Stimulated activated CD8-positive, alpha-beta memory T cell treated with anti-CD3 and anti-CD28 coated beads, Interleukin-15, amount 100 ng/mL, for 24 hours (primary cell): ENCODE measurements at places on chromosomes 1 and 21.

- DNase-seq, result no peak
Observed at GRCh38 chr1:22889213-22889827, 83.3 kb downstream of the LACTBL1 start.

GRCh38 chr1:67682659-67683197 lies 2.3 kb upstream of the GADD45A start:
- DNase-seq, result no peak

- no peak for DNase-seq
Observed at GRCh38 chr1:100670083-100670482, 49.5 kb upstream of the VCAM1 start.

DNA sequence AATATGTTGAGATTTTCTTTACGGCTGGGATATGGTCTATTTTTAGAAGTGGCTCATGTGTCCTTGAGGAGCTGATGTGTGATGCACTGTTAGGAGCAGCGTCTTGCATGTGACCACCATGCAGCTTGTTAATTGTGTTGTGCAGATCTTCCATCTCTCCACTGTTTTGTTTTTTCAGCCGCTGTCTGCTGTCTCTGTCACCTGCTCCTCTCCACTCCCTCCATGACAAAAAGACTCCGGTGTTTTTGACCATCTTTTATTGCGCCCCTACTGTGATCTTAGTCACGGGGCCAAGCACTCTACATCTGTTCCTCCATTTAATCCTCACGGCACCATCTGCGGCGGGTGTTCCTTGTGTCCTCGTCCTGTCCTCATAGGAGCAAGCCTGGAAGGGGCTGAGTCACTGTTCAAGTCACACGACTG lies 51.8 kb downstream of the ADARB1 start:
- no peak for DNase-seq

DNA sequence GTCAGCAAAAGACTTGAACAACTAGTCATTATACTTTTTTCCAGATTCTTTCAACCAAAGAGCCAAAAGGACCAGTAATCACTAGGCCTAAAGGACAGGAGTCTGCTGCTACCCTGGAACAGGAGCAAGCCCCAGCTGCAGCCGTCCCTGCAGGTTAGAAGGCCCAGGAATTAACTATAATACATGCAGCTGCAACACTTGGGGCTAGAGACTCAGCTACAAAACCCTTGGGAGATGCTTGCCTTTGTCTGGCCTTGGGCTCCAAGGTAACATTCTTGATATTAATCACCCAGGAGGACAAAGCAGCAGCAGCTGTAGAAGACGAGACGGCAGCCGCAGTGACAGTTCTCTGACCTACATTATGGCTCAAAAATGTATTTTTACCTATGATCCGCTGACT lies 841.2 kb upstream of the ADGRL4 start:
- no peak for DNase-seq

GRCh38 chr1:61247051-61247825 lies 164.9 kb downstream of the NFIA start:
- DNase-seq, result no peak

DNA sequence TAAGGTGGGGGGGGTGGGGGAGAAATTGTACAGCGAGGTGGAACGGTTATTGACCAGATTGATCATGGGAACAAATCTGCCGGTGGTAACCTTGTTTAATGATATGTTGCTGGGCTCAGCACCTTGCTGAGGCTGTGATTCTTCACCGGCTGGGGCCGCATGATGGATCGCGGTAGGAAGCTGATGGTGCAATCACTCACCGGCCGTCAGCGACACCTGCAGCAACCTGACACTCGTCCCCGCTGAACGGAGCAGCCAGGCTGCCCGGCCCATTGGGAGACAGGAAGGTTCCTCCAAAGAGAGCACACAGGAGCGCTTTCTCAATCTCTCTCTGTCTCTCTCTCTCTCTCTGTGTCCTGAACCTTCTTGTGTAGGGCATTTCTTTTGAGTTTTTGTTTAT lies 128.5 kb upstream of the RRP15 start:
- no peak for DNase-seq

GRCh38 chr1:61930116-61930645 lies 187.9 kb downstream of the PATJ start:
- DNase-seq, result no peak

DNA sequence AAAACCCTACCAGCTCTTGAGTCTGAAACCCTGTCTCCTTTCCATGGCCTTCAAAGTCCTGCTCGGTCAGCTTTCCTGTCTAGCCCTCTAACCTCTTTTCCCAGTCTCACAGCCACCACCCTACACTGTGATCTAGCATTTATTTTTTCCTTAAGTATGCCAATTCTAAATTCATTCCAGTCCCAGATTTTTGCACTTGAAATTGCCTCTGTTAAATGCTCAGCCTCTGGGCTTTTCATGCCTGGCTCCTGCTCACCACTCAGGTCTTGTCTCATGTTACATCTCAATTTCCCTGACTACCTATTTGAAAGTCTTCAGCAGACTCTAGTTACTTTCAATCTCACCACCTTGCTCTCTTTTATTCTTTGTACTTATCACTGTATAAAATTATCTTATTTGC lies 176.2 kb downstream of the ADGRL4 start:
- no peak for DNase-seq

GRCh38 chr1:2160451-2161300 lies 33.9 kb downstream of the FAAP20 start:
- DNase-seq, result no peak

GRCh38 chr1:156540955-156541354 lies 31.4 kb downstream of the IQGAP3 start:
- no peak for DNase-seq

- no peak for DNase-seq
Observed at GRCh38 chr1:61434276-61434675, 290.7 kb downstream of the TM2D1 start.

GRCh38 chr1:214216021-214216420 lies 64.9 kb upstream of the SMYD2 start:
- DNase-seq, result no peak

- DNase-seq, result no peak
Observed at GRCh38 chr1:229600229-229600628, 25.7 kb downstream of the TAF5L start.

DNA sequence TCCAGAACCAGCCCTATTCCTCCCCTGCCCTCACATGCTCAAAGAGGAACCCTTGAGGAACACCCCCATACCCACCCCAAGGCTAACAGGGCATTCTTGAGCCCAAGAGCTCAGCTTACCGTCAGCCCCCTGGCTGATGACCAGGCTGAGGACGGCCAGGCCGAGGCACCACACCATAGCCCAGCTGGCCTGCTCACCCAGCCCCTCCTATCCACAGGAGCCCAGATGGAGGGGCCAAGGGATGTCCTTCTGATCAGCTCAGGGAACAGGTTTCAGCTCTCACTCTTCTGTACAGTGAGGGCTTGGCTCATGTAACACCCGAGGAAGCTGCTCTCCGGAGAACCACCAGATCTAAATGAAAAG lies 2.2 kb downstream of the IGSF9 start:
- no peak for DNase-seq

DNA sequence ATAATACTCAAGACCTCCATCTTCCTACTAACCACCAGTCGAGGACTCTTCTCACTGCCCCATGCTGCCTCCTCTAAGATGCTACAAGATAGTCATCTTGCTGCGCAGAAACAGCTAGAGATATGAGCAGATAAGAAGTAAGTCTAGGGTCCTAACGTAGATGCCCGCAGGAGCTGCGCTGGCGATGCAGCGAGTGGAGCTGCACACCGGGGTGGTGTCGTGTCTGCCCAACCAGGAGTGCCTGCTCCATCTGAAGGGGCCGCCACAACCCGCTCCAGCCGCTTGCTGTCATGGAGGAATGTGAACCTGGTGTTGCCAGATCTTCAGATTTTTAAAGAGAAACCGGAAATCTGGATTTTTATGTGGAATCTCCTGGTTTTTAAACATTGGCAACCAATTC lies 175.1 kb downstream of the VPS13D start:
- no peak for DNase-seq

DNA sequence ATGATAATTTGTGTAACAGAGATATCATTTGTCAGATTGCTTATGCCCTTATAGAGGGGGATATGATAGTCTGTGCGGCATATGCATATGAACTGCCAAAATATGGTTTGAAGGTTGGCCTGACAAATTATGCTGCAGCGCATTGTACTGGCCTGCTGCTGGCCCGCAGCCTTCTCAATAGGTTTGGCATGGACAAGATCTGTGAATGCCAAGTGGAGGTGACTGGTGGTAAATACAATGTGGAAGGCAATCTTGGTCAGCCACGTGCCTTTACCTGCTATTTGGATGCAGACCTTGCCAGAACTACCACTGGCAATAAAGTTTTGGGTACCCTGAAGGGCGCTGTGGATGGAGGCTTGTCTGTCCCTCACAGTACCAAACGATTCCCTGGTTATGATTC lies 82.4 kb downstream of the ZMYM4 start:
- no peak for DNase-seq

DNA sequence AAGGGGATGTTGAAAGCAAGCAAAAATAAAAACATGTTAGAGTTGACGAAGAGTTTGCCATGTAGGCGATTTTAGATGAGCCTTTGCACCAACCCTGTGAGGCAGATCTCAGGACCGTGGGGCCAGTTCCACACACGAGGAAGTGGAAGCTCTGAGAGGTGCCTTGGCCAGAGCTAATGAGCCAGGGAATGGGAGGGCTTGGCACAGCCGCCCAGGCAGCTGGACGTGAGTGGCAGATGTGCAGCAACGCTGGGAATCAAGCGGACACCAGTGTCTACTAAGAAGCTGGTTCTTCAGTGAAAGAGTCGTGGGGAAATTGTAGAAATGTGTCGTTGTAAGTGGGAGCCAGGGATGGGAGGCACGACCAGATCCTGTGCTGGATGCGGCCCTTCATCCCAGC lies 58.9 kb upstream of the COL6A1 start:
- no peak for DNase-seq

DNA sequence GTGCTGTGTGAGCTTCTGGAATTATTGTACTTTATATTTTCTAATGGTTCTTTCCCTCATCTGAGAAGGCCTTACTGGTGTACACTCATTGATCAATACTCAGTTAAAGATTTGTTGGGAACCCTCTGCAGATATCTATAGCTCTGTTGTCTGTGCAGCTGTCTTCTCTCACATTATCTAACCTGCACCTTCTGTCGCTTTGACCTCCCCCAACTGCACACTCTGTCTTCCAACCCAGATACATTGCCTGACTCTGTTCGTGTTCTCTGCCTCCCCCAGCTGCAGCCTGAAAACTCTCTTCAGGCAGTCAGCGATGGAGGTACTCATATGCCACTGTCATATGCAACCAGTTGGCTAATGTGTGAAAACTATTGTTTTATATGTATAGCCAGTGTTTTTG lies 334.3 kb downstream of the NCAM2 start:
- no peak for DNase-seq

DNA sequence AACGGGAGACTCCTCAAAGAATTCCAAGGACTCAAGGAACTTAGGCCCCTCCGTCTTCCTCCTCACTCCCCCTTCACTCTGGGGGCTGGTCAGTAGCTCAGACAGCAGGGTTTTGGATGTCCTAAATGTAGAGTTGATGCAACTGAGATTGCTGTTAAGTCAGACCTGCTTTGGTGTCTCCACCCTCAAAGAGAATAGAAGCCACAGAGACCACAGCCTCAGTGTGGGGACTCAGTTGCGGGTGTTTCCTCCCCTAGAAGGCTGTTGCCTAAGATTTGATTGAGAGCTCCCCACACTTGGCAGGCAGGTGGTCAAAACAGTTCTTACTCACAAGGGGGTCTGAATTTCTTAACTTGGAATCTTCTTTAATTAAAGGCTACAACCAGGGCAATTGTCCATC lies 7.6 kb downstream of the MAN1C1 start:
- DNase-seq, result no peak

DNA sequence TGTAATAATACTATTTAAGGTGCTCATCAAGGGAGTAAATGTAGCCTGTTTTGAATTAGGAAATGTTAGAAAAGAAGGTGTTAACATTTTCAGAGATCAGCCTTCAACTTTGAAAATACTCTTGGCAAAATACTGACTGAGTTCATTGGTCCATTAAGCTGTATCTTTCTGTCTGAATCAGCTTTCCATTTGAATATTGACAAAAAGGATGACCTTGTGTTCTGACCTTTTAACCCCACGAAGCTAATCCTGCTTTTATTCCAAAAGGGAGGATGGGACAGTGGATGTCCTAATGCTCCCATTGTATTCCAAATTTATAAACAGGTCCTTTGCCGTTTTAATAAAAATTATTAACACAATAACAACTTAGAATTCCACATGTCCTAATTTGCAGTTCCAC lies 259.7 kb upstream of the NRIP1 start:
- no peak for DNase-seq

DNA sequence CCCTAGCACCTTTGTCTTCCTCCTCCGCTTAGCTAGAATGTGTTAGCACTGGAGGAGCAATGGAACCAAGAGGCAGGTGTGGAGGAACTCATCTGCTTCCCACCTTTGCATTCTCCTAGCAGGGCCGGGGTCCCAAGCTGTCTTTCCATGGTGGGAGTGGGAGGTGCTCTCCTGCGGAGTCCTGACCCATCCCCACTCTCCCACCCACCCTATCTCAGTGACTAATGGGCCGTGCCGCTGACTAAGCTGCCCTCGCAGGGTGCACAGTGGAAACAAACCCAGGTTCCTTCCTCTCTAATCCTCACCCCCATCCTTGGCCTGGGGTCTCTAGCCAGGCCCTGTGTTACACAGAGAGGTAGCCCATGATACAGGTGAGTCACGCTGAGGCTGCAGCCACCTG lies 177.5 kb downstream of the HIVEP3 start:
- no peak for DNase-seq

- DNase-seq, result no peak
Observed at GRCh38 chr1:221740993-221741702, 741 bp downstream of the DUSP10 start.

DNA sequence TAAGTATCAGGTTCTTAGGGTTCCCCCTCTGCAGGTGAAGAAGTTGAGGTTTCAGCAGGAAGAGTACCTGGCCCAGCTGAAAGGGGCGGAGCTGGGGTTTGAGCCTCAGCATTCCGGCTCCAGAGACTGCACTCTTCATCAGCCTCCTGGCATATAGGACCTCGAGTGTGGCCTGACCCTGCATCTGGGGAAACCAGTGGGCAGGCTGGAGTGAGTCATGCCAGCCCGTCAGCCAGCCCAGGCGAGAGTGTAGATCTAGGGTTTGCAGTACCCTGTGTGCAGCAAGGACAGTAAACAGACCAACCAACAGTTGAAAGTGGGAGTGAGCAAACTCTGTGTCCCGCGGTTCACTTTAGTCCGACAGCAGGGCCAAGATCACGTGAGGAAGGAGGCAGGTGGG lies 14.1 kb downstream of the MFSD2A start:
- DNase-seq, result no peak

GRCh38 chr1:115545096-115545720 lies 96.6 kb upstream of the VANGL1 start:
- no peak for DNase-seq
